Activated CD8-positive, alpha-beta memory T cell treated with anti-CD3 and anti-CD28 coated beads for 24 hours (primary cell): ENCODE measurements at places on chromosomes 4 and X.
A peak's percentile ranks its signal among the peaks of the same experiment; 100 is the strongest.

DNA sequence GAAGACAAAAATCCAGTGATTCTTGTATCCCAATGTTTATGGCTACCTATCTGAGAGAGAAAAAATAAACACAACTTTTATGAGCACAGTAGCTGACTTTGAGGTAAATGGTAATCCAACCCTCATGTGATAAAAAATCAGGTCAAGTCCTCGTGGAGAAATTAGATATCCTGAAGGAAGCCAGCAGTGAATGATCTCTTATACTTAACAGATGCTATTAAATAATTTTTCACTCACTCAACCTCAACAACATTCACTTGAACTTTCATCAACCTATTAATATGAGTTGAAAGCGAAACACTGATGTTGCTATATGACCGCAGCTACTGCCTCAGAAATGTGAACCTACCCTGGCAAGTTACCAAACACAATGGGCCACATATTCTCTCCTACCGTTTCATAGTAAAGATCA is 105.4 kb downstream of the GPC3 start:
- DNase-seq: no peak

- no peak for DNase-seq
Measured at GRCh38 chr4:138702190-138702824, 313.3 kb upstream of the NOCT start.

DNA sequence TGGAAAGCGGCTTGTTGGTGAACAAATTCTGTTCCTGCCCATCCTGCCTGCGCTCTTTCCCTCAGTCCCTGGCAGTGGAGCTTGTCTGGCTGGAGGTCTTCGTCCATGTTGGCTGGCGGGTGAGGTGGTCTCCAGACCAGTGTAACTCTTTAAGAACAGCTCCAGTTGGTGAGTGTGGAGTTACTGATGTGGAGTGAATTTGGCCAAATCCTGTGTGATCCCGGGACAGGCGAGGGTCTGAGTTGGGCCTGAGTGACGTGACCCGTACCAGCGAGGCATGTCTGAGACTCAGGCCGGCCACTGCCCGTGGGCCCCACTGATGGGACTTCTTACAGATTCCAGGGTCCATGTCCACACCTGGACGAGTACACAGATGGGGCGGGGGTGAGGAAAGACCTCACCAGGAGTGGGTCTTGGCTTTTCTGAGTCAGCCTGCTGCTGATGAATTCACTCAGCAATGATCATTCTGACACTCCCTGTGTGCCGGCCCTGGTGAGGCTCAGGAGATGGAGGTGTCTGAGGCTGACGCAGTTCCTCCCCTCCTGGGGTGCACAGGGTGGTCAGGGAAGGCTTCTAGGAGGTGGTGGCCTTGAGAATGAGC is 45.5 kb downstream of the PSAPL1 start:
- peak; percentile 24 for DNase-seq

DNA sequence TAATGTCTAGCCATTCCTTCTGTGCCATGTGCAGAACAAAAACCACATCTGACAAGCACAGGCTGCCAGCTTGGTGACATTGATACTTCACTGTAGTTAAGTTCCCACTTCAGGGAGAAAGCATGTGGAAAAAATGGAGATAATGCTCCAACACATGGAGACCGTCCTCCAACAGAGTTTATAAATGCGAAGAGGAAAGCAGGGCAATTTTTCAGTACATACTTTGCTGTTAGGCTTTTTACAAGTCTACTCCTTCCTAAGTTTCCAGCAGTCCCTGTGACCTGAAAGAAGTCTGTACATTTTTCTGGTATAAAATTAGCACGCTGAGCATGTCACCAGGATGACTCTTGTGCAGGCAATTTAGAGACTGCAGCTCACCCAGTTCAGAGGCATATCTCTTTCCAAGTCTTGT is 766.9 kb upstream of the IGFBP7 start:
- DNase-seq: no peak

DNA sequence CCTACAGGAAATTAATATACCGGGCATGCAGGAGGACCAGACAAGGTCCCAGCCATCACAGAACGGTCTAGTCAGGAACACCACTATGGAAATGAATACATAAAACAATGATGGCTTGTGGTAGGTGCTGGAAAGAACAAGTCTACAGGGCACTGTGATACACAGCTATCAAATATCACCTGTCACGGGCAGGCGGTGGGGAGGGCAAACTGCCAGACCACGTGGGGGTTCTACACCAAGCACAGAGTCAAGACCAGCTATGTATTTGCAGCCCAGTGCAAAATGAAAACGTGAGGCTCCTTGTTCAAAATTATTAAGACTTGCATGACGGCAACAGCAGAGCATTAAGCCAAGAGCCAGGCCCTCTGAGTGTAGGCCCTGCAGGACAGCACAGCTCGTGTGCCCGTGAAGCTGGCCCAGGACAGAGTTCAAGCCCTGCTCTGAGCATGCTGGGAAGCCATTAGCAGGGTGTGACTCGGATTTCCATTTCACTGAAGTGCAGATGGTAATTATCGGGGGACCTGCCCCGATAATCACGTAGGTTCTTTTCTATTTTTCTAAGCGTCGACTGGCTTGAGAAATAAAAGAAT is 83.6 kb downstream of the JAKMIP1 start:
- peak; percentile 35 for DNase-seq

GRCh38 chr4:89422441-89422990 is 114.9 kb upstream of the GPRIN3 start:
- DNase-seq: no peak
